ENCODE measurements at places on chromosomes 1 and 21. TPM values are rescaled to one million over a fixed set of nuclear protein-coding genes. Genes with fewer than 3 reads are reported as not detected.

- no peak for DNase-seq
These were observed 539 bp downstream of the ANP32E start for GRCh38 chr1:150235294-150235851.

DNA sequence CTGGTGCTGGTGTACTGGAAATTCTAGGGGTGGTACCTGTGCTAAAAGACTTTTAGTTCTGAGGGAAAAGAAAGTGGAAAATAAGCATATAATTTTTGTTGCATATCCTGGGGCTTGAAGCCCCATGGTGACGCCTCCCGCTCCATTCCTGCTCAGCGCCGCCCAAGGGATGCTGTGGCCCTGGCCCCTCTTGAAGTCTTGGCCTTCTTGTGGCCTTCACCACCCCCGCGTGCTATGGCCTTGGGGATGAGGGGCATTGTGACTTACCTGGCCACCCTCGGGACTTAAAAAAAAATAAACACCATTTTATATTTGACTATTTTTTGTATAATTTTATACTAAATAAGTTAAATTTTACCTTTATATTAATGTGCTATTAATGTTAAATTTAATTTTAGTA, 15.3 kb downstream of the IFI16 start:
- DNase-seq: no peak

DNA sequence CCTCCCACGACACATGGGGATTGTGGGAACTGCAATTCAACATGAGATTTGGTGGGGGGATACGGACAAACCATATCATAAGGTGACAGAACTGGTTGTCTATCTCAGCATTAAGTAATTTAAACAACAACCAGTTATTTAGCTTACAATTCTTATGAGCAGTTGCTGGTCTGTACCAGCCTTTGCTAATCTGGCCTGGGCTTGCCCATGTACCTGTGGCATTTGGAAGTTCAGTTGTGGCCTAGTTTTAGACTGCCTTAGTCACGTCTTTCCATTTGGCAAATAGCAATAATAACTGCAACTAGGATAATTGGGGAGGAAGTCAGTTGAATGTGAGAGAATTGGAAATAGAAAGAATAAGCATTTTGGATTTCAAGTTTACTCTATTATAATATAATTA, 441.8 kb upstream of the CXADR start:
- DNase-seq: no peak

GRCh38 chr1:215146240-215146975, 63.9 kb downstream of the KCNK2 start:
- peak; percentile 5 for DNase-seq

GRCh38 chr1:47805921-47806361, 191.2 kb downstream of the TRABD2B start:
- no peak for DNase-seq

DNA sequence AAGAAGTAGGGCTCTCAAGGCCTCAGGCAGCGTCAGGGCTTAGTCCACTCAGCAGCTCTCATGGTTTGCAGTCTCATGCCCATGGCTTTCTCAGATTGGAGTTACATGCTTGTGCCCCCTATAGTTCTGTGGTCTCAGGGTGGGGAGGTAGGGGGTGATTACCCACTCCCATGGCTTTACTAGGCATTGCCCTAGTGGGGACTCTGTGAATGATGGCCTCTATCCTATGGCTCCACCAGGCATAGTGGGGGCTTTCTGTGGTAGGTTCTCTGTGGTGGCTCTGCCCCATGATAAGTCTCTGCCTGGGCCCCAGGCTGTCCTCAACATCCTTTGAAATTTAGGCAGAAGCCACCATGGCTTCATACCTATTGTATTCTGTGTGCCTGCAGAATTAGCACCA, 48.9 kb downstream of the MSH4 start:
- no peak for DNase-seq

DNA sequence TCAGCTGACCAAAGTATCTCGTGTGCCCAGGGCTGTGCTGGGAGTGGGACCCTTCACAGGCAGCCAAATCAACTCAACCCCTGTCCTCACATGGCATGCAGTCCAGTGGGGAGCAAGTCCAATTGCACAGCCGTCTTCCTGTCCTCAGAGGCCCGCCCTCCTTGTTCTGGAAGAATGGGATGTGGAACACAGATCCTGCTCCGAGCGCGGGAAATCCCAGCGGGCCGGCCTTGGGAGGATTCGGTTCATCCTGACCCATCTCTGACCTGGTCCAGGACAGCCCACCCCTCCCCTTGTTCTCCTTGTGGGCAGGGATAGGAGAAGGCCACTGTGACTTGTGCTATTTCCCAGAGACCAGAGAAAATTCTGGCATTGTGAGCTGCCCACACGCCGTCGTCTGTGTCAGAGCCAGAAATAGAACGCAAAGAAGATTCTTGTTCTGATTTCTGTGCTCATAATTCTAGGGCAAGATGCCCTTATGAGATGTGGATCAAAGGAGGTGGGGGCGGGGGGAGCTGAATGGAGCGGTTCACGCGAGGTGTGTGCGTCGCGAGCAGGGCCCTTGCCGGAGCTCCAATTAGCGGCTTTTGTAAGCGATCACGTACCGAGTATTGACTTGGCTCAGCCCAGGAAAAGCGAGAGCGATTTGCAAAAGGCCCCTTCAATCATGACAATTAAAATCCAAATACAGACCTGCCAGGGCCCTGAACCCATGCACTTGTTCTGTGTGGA, 79.2 kb downstream of the AJAP1 start:
- no peak for DNase-seq

- no peak for DNase-seq
These were observed 14.0 kb downstream of the KRTAP24-1 start for GRCh38 chr21:30268608-30269197.

Gene ZYG11A
- 0.21 TPM for total RNA-seq

DNA sequence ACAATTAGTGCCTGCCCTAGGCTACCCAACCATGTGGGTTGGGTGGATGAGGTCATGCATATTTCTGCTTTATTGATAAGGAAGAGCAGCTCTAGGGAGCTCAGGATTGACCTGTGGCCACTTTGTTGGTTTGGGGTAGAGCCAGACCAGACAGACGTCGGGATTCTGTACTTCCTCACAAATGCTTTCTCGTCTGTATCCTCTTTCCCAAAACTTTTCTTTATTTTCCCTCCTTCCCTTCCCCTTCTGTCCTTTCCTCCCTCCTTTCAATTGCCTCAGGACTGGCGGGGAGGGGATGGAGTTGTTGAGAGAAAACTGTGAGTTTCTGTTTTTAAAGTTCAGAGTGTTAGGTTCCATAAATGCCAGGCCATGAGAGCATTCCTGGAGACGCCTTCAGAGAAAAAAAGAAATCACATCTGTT, 68.0 kb downstream of the UCK2 start:
- no peak for DNase-seq

DNA sequence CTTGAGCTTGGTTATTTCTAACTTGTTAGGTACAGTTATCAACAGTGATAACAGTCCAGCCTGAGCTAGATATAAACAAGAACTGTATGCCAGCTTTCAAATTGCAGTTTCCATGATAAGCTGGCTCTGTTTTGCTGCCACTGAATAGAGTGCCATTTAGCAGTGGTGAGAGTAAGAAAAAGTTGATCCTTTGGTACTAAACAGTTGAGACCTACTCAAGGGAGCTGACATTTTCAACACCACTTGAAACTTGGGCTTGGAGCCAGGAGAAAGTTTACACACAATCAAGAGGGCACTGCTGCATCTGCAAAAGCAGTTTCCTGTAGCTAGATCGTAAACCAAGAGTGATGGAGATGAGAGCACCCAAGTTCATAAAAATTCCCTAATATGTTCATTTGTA, 131.3 kb downstream of the RGS7 start:
- no peak for DNase-seq

Gene PAX7
- total RNA-seq: not detected

DNA sequence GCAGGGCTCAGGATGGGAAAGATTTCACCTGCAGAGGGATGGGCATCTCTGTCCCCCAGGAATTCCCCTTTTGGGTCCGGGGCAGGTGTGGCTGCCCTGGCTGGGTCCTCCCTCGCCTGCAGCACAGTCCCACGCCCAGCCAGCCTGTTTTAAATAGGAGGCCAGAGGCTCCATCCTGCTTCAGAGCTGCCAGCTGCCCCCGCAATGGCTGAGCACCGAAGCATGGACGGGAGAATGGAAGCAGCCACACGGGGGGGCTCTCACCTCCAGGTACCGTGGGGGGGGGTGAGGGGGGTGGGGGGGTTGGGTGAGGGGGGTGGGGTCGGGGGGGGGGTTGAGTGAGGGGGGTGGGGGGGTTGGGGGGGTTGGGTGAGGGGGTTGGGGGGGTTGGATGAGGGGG, 3.6 kb downstream of the SCNN1D start:
- DNase-seq: no peak

Gene A3GALT2
- not detected for total RNA-seq

GRCh38 chr21:43188181-43188580, 19.4 kb downstream of the CRYAA start:
- no peak for DNase-seq

DNA sequence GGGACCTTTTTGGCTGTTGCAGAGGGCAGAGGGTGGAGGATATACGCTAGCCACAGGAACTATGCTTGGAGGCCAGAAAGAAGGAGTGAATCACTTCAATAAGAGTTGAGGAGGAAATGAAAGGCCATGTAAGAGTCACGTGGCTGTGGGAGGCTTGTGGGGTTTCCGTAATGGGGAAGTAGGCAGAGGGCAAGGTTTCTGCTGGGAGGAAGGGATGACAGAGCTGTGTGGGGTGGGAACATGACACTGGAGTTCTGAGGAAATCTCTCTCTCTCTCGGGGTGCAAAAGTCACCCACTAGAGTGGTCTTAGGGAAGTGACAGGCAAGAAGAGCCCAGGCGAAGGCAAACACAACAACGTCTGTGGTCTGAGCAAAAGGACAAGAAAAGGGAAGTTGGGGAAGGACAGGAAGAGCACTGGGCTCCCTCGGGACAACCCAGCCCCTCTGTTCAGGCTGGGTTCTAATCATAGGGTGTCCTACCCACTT, 3.9 kb upstream of the CD1C start:
- peak; percentile 28 for DNase-seq

Gene AIRE
- 0.17 TPM for total RNA-seq

Gene AGRN
- total RNA-seq: 479 TPM

DNA sequence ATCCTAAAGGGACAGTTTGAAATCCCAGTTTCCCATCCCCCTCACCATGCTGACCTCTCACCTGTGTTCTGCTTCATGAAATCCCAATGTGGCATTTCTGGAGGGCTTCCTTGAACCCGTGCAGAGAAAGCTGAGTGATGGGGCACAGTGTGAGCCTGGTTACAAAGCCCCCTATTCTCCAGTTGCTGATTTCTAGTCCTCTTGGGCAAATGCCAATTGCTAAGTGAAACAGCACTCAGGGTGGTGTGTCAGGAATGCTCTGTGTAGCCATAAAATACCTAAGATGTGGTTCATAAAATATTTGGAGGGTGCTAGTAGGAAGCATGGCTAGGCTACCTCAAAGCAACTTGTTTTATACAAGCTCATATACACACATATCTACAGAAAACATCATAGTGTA, 32.0 kb downstream of the SUSD4 start:
- peak; percentile 54 for DNase-seq

Gene DSCAM
- 0.21 TPM for total RNA-seq

Gene WNT4
- 0.58 TPM for total RNA-seq

DNA sequence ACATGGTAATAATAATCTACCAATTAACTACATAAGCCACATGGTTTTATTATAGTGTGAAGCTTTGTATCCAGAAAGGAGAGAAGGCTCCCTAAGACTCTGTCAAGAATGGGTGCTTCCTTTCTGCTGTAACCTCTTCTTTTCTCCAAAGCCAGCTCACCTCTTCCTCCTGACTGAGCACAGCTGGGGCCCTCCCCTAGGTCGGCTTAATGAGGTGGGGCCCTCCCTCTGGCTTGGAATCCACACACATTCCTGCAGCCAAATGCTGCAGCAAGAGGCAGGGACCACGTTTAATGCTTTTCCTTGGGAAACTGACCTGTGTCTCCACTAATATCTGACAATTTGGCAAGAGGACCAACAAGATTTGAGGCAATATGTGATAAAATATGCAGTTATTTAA, 94.8 kb downstream of the DSCAM start:
- DNase-seq: no peak

Gene SNX7
- total RNA-seq: 23.4 TPM

Measured in kidney epithelial cell (primary cell).